Suppressor macrophage treated with lipopolysaccharide for 1 hour (primary cell): ENCODE measurements at places on chromosomes 16 and 17.

DNA sequence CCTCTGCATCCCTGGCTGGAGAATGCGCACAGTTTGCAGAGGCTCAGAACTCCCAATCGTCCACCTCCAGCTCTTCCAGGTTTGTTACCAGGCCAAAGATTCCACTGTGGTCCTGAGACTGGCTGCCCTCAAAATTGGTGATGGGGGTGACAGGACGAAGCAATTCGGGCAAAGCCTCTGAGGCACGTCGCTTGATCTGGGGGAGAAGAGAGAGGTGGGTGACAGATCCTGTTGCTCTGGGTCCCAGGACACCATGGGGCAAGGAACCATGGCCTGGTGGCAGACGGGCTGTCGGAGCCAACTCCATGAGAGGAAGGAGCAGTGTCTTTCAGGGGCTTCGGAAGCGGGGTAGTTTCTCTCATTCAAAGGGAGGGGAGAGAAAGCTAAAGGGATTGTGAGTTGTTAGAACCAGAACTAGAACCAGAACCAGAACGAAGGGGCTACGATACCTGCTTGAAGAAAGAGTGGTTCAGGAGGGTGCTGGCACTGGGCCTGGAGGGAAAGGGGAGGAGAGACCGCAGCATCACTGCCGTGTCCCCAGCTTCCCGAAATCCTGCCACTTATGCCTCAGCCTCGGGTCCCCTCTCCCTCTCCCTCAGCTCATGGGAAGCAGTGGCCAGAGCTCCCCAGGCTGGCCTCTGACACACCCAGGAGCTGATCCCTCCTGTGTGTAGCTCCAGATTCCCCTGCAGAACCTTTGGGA, 3.8 kb upstream of the LIMD2 start:
- DNase-seq = no peak

GRCh38 chr17:8002721-8003593, 542 bp downstream of the GUCY2D start:
- no peak for DNase-seq

DNA sequence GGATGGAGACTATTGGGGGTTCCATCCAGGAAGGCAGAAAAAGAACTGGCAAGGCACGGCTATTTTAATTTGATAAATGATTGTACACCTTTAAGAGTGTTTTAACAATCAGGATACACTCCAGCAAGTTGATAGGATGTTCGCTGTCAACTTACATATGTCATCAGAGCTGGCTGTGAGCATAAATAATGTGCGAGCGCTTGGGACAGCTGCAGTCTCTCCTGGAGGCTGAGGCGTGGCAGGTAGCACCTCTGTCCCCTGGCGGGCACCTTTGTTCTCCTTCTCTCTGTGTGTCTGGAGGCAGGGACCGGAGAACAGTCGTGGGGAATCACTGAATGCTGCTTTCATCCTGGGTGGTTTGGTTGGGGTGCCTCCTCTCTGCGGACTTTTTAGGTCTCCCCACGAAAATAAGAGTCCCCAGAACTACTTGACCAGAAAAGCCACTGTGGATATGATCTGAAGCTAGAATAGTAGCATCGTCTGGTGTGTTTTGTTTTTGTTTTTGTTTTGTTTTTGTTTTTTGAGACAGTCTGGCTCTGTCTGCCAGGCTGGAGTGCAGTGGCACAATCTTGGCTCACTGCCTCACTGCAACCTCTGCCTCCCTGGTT, 9.4 kb downstream of the BAHCC1 start:
- no peak for DNase-seq

- no peak for DNase-seq
Measured at GRCh38 chr16:89054714-89055113, 38.9 kb upstream of the ACSF3 start.

DNA sequence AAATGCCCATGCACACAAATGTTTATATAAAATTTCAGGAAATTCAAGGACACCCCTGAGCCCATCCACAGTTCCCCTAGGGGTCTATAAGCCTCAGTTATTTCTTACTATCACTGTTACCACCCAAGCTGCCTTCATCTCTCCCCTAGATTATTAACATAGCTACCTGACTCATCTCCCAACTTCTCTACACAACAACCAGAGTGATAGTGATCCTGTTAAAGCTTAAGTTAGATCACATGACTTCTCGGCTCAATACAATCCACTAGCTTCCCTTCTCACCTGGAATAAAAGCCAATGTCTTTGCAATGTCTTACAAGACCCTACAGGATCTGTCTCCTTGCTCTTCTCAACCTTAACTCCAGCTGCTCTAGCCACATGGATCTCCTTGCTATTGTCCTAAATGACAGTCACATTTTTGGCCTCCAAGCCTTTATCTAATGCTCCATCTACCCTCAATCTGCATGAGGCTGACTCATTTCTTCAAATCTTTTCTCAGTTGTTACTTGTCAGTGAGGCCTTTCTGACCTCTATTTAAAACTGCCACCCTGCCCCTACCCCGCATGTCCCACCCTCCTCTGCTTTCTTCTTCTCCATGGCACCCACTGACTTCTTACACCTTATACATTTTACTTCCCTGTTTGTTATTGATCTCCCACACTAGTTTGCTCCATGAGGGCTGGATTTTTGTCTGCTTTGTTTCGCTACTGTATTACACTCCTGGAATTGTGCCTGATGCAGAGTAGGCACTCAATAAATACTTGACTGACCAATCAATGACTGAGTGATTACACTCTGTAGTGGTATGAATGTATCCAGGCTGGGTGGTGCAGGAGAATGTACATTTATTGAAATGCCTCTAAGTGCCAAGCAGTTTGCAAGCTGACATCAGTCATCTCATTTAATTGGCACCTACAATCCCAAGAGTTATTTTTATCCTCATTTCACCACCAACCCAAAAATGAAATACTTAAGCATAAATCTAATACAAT, 5.2 kb upstream of the LIG3 start:
- no peak for DNase-seq

DNA sequence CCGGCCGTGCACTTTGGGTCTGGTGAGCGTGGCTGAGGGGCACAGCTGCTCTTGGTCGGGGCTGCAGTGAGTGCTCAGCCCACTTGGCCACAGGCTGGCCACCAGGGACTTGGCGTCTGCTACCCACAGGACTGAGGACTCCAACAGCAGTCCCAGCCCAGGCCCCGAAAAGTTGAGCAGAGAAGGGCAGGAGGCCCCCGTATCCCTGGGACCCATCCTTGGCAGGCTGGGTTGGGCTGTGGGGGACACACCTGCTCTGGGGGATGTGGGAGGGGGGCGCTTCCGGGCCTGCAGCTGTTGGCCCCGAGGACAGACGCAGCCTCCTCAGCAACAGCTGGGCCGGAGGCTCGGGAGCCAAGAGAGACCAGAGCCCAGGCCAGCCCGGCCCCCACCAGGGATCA, 19.4 kb upstream of the SSTR5 start:
- no peak for DNase-seq

GRCh38 chr17:59963738-59964481, 630 bp downstream of the RNFT1 start:
- peak; percentile 86 for DNase-seq

- no peak for DNase-seq
Measured at GRCh38 chr17:9279893-9280292, 258.6 kb downstream of the NTN1 start.

DNA sequence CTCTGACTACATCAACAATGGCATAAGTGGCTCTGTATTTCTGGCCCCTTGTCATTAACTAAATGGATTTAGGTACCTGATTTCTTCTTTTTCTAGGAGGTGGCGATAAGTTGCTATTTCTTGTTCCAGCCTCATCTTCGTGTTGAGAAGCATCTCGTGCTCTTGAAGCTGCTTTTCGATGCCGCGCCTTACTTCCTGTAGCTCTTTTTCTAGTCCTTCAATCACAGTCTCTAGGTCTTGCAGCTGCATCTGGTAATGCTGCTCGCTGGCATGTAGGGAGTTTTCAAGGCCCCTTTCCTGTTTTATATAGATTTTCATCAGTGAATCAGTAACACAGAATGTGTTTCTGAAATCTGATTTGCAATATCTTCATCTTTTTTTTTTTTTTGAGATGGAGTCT, 5.1 kb downstream of the KRT222 start:
- no peak for DNase-seq

- DNase-seq = peak; percentile 51
Measured at GRCh38 chr16:25060920-25061319, 45.8 kb upstream of the ARHGAP17 start.
